ENCODE measurements at places on chromosomes 2 and 18.

GRCh38 chr18:50750546-50750945, 69.3 kb downstream of the MRO start:
- no peak for DNase-seq

- no peak for DNase-seq
Measured at GRCh38 chr18:64852281-64852680, 703.4 kb upstream of the LINC00305 start.

DNA sequence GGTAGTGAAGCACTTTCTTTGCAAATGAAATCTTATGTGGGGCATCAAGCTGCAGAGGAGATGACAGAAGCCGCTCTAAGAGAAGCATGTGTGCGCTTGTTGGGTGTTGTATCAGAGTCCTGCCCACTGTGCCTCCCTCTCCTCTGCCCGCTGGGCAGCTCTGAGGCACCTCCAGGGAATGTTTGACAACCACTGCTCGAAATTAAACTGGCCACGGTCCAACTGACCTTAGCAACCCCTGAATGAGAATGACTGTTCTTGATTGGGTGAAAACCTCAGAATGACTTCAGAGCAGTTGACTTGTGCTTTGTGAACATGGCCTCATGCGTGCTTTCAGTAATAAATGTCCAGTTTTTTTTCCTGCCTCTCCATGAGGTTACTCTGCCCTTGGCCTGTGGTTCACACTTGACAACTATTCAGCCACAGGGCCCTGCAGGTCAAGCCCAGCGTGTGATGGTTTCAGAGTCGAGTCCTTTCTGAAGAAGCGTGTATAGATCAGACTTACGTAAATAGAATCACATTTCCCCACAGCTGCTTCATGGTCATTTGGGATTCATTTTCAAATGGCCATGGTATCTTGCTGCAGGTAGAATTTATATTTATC, 94.9 kb downstream of the SLC4A3 start:
- no peak for DNase-seq

GRCh38 chr2:41878716-41879234, 169.0 kb upstream of the PKDCC start:
- no peak for DNase-seq

DNA sequence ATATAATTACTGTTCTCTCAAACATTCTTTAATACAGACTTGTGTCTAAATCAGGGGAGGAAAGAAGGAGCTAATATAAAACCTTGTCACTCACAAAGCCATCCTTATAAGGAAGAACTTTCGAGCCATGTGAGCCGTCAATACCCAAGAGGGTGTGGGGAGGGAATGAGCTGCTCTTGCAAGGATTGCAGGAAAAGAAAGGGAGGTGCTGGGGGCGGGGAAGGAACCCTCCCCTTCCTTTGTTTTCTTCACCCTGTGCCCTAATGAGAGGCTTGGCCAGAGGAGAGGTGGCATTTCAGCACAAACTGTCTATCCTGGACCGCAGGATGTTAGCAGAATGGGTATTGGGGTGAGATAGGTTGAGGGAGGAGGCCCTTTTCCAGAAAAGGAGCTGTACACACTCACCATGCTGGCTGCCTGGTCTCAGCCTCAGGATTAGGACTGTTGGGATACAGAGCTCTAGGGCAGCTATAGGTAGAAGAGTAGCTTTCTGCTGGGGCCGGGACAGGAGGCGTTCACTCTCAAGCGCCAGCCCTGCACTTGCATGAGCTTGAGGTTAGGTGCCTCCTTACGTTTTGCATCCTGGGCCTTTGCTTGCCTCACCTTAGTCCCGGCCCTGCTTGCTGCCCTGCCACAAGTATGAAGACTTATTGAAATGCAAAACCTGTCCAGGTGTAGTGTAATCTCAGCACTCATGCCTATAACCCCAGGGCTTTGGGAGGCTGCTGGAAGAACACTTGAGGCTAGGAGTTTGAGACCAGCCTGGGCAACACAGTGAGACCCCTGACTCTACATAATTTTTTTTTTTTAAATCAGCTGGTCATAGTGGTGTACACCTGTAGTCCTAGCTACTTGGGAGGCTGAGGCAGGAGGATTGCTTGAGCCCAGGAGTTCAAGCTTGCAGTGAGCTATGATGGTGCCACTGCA, 190.5 kb downstream of the LOXHD1 start:
- no peak for DNase-seq

- DNase-seq, result no peak
Measured at GRCh38 chr2:102296449-102296848, 14.9 kb upstream of the IL1RL1 start.

- DNase-seq, result no peak
Measured at GRCh38 chr2:187050409-187050998, 201.5 kb upstream of the ZSWIM2 start.

DNA sequence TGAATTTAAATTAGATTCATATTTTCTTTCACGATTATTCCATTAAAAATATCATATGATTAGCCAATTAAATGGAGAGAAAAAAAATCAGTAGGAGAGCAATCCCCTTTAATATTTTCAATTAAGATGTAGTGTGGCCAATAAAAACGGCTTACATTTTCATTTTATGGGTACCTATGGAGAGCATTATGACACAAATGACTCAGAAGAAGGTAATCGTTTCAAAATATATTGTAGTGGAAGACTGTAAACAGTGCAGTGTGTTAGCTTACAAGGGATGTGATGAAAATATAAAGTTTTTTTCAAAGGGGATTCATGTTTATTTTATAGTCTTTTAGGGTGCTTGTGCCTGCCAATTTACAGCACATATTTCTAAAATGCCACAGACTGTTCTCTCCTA, 1507.4 kb upstream of the CELF4 start:
- DNase-seq, result no peak

DNA sequence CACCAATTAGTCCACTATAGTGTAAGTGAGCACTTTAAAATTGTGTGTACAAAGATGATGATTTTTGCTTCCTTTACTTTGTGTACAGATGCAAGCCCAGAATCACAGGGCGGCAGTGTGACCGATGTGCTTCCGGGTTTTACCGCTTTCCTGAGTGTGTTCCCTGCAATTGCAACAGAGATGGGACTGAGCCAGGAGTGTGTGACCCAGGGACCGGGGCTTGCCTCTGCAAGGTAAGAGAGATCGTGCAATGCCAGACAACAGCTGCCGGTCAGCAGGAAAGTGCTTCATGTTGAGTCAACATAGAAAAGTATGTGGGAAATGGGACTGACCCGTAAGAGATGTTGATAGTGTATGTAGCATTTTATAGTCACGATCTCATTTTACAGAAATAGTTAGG, 156.8 kb upstream of the TTC39C start:
- peak; percentile 84 for DNase-seq

GRCh38 chr18:46411191-46411828, 245.7 kb downstream of the LOXHD1 start:
- no peak for DNase-seq

DNA sequence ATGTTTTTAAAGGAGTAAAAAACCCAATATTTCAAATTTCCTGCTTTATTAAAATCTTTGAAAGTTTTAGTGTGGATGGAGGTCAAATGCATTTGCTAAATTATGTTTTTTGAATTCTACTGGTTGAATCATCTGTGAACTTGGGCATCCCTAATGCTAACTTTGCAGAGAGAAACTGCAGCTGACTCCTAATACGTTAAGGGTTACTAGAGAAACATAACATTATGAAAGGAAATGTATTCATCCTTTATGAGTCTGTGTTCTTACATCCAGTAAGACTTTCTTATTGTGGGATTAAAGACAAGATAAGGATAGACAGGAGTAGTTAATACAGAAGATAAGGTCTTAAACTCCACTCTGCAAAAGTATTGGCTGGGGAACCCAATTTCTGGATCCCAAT, 140.6 kb downstream of the FAM124B start:
- DNase-seq, result no peak

DNA sequence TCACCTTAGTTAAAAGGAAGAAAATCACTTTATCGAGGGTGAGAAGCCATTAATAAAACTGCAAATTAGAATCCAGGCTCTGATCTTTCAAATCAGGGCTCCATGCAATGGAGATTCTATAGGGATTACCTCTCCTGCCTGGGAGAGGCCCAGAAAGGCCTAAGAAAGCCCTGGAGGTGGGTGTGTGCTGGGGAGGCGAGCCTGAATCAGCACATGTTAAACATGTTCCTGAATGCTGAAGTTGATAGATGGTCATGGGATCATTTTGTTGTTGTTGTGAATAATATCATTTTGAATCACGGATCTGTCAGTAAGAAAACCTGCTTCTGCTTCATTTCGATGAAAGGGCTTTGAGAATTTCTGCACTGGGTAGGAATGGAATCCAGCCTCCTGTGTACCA, 254.3 kb downstream of the ACKR3 start:
- no peak for DNase-seq

- DNase-seq, result no peak
Measured at GRCh38 chr2:29954316-29954715, 32.9 kb upstream of the ALK start.

- DNase-seq, result no peak
Measured at GRCh38 chr2:201784563-201784962, 3.8 kb upstream of the ALS2 start.

DNA sequence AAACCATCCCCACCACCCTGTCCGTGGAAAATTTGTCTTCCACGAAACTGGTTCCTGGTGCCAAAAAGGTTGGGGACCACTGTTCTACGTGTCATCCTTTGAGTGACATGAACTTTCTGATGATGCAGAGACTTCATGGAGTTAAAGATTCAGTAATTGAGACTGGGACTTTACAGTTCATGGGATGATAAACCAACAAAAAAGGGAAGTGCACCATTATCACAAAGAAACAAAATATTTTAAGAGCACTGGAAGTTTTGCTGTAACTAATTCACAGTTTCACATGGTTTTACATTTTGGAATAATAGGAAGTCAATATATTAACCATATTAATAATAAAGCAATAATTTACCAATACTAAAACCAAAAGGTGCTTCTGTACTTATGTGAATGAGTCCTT, 126.8 kb downstream of the AQP4 start:
- no peak for DNase-seq

GRCh38 chr2:236061497-236061896, 106.7 kb downstream of the GBX2 start:
- no peak for DNase-seq

DNA sequence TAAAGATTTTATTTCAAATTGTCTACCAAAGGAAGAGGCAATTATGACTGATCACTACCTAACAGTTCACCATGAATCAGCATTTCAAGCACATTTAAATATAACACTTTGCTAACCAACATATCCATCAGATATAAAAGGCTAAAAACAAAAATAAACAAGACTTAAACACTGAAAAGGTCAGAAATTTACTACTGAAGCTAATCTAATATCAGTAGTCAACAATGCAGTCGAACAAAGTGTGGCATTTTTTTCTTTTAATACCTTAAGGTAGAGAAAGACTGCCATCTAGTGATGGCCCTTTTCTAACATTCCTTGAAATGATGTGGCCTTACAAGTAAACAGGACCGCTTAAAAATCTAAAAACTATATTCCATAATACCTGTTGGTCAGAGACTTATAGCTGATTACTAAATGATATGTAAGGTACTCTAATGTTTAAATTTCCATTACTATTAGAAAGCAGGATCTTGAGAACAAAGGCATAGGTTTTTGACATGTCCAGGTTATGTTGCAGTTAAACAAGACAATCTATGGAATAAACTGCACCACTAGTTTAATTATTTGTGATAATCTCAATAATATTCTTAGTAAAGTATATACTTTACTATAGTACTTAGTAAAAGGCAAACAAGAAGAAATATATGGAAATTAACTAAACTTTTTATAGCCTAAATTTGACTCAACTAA, 80.0 kb downstream of the EXOC6B start:
- no peak for DNase-seq

DNA sequence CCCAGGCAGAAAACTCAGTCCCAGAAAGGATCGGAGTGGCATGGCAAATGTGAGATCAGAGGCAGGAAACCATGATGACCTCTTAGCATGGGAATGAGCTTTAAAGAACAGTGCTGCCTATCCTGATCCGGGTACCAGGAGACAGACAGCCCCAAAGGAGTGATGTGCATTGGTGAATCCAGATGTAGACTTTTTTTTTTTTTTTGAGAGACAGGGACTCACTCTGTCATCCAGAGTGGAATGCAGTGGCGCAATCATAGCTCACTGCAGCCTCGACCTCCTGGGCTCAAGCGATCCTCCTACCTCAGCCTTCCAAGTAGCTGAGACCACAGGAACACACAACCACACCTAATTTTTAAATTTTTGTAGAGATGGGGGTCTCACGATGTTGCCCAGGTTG, 122.7 kb downstream of the VAPA start:
- DNase-seq, result no peak

GRCh38 chr2:240441993-240442411, 6.5 kb downstream of the GPC1 start:
- no peak for DNase-seq

DNA sequence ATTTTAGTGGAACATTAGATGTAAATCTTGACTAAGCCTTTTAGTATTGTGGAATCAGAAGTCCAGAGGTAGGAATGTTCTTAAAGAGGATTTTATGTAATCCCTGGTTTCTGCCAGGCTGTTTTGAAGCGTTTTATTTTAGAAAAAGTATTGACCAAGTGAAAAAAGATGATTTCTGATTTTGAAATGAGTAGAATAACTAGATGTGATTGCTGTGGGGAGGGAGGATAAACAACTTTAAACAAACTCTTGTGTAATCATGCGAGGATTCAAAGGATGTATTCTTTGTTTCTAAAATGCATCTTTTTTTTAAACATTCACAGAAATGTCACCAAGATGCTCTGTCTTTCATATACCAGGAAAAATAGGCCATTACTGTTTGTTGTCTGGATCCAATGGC, 53.9 kb downstream of the PHLPP1 start:
- no peak for DNase-seq

GRCh38 chr2:12352889-12353288, 363.8 kb upstream of the TRIB2 start:
- DNase-seq, result no peak

- DNase-seq, result no peak
Measured at GRCh38 chr2:196459539-196459938, 180.0 kb upstream of the CCDC150 start.

- no peak for DNase-seq
Measured at GRCh38 chr2:2127467-2127866, 203.6 kb downstream of the MYT1L start.

DNA sequence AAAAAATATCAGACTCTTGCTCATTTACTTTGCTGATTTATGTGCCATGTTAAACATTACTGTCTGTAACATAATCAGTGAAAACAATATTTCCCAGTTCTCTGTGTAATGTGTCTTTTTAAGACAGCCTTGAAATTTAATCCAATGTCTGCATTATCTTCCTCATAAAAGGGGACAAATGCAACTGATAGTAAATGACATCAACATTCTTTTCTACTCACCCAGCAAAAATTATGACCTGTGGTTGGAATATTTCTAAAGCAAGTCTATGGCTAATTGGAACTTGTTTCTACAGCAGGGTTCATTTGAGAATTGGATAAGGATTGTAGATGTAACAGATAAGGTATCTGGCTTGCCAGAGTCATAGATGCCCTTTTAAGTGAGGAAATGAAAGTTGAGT, 34.8 kb downstream of the C1D start:
- DNase-seq, result no peak

- DNase-seq, result no peak
Measured at GRCh38 chr18:57846258-57846657, 43.1 kb upstream of the ATP8B1 start.

- no peak for DNase-seq
Measured at GRCh38 chr2:20481798-20482405, 35.0 kb downstream of the RHOB start.

- peak; percentile 50 for DNase-seq
Measured at GRCh38 chr2:47269316-47270232, 114.5 kb upstream of the STPG4 start.

Data from lower lobe of right lung (tissue), 2 donors.